ENCODE measurements at places on chromosomes 5 and 9.

- DNase-seq: no peak
Observed at GRCh38 chr9:120587328-120587727, 7.4 kb upstream of the CDK5RAP2 start.

DNA sequence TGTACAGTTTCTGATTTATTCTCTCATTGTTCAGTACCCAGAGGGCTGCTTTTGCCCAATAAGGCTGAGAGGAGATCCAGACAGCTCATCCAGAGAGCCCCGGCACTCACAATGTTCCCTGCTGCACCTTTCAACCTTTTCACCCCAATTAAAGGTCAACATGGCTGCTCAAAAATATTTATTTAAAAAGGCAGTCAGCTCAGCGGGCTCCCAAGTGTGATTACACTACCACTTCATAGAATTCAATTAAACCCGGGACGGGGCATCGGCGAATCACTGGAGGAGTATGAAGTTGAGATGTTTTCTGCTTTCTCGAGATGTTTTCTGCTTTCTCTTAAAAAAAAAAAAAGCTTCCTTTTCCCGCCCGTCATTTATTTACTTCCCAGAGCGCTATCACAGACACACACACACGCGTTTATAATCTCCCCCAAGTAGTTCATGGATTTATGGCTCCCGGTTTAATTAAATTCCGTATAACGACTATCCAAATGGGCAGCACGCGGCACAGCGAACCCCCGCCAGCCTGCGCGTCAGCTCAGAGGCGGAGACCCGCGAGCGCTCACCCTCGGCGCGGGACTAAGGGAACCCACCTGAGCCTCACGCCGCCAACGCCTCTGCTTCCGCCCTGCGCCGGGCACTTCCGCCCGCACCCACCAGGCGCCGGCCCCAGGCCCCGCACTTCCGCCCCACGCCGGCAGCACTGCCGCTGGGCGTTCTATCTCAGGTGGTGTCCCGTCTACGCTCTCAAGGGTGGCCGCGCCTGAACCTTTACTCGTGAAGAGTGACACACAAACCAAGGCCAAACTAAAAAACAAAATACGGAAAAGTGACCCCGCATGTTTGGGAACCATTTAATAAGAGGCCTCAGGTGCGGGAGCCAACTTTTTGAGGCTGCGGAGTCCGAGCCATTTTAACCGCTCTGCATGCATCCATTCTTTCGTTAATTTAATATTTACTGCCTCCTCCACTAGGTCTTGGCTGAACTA, at the start of gene C5orf63:
Gene C5orf63, minus strand, starts transcription at position 642 of the 986 bp plus-strand sequence. CDS start 14,507 bp downstream, outside the sequence.
- peak; percentile 78 for DNase-seq

- no peak for DNase-seq
Observed at GRCh38 chr5:127529904-127530682, 12.7 kb downstream of the PRRC1 start.

- peak; percentile 49 for DNase-seq
Observed at GRCh38 chr5:149605998-149606724, 24.9 kb downstream of the ARHGEF37 start.

DNA sequence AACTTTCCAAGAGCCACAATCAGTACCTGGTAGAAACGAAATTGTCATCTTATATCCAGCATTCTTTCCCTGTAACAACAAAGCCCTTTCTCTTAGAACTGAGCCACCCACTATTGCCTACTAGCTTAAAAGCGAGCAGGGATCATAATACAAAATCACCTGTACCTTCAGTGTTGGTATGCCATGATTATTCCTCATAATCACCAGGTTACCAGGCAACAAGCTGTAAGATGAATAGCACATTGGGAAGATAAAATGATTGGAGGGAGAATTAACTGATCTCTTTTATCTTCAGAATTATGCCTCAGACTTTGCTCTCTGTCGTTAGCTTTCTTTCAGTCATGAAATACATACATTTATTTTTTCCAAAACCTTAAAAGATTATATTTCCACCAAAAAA, 345.6 kb downstream of the PRELID2 start:
- DNase-seq: no peak

GRCh38 chr5:169024421-169024820, 276.5 kb downstream of the SLIT3 start:
- DNase-seq: no peak

GRCh38 chr5:31251032-31251431, 57.5 kb downstream of the CDH6 start:
- no peak for DNase-seq

GRCh38 chr5:109413458-109413857, 3.7 kb upstream of the PJA2 start:
- no peak for DNase-seq

GRCh38 chr9:24824607-24825006, 278.9 kb upstream of the IZUMO3 start:
- no peak for DNase-seq

DNA sequence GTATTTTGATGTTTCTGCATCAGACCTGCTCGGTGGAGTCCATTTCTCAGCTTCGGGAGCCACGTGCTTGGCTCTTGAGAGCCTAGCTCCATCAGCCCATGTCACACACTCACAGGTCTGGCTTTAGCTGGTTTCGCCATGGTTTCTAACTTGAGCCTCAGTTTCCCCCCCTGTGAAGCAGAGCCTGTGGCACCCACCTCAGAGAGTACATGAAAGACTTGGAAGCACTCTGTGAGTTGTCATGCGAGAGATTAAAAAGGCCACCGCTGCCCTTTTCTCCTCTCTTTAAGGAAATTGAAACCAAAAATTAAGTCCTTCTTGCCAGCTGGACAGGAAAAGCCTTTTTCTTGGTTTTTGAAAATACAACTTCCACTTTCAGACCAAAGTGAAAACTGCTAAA, 8.8 kb downstream of the TENT4A start:
- DNase-seq: no peak

DNA sequence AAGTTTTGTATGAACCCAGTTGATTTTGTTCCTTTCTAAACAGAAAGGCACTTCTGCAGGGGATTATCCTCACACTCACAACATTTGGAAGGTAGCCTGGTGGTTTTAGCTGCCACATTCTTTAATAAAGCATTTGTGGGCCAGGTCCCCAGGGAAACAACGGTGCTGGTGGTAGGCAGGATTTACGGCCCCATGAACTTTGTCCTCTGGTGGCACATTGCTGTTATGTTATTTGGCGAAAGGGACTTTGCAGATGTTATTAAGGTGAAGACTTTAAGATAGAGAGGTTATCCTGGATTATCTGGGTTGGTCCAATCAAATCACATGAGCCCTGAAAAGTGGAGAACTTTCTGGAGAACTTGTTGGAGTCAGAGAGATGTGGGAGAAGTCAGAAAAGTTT, 86.3 kb upstream of the C9orf72 start:
- DNase-seq: no peak

DNA sequence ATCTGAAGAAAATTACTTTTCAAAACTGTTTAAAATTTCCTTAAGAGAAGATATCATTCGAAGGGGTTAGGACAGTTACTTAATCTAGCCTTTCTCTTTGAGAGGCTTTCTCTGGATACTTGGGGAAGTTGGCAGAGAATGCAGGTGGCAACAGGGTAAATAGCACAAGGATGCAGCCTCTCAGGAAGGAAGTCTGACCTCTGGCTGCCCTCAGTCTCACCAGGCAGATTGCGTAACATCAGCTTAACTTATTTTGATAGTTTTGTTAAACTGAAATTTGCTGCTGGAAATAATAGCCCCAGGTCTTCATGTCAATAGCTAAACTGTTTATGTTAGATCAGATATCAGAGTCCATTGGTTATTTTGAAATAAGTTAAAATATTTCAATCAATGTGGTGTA, 20.4 kb downstream of the CCDC192 start:
- no peak for DNase-seq

GRCh38 chr5:159928122-159928909, 12.0 kb downstream of the ADRA1B start:
- no peak for DNase-seq

DNA sequence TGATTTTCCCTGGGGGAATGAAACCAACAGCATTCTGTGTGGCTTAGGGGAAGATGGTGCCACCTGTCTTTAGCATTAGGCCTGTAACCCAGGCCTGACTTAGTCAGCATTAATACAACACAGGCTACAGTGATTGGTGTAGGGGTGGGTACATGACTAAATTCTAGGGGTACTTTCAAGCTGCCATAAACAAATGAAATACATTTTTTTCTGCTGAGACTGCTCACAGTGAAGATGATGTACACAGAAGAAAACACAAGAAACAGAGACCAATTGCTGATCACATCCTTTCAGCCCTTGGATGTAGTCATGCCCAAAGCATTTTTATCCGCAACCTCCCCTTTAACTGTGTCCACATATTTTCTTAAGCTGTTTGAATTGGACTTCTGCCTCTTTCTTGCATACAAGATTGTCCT, 527.2 kb downstream of the KCTD16 start:
- DNase-seq: no peak

DNA sequence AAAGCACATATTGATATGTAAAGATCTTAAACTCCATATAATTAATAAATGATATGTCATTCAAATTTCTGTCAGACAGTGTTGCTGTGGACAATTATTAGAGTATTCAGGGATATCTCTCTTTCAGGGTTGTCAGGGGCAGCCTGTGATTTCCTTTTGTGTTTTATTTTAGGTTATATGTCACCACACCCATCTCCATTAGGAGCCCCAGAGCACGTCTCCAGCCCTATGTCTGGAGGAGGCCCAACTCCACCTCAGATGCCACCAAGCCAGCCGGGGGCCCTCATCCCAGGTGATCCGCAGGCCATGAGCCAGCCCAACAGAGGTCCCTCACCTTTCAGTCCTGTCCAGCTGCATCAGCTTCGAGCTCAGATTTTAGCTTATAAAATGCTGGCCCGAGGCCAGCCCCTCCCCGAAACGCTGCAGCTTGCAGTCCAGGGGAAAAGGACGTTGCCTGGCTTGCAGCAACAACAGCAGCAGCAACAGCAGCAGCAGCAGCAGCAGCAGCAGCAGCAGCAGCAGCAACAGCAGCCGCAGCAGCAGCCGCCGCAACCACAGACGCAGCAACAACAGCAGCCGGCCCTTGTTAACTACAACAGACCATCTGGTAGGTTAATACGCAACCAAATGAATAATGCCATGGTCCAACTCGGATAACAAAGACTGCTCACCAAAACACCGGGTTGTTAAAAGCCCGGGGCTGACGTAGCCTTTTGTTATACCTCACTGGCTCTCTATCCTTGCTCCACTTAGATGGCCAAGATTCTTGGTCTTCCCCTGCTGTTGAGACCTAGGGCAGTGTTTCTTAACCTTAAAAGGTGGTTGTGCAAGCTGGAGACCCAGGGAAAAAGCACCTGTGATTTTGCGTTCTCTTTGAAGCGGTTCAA, 24.4 kb downstream of the SMARCA2 start:
- no peak for DNase-seq

- no peak for DNase-seq
Observed at GRCh38 chr9:133165452-133165730, 1.7 kb upstream of the GBGT1 start.

DNA sequence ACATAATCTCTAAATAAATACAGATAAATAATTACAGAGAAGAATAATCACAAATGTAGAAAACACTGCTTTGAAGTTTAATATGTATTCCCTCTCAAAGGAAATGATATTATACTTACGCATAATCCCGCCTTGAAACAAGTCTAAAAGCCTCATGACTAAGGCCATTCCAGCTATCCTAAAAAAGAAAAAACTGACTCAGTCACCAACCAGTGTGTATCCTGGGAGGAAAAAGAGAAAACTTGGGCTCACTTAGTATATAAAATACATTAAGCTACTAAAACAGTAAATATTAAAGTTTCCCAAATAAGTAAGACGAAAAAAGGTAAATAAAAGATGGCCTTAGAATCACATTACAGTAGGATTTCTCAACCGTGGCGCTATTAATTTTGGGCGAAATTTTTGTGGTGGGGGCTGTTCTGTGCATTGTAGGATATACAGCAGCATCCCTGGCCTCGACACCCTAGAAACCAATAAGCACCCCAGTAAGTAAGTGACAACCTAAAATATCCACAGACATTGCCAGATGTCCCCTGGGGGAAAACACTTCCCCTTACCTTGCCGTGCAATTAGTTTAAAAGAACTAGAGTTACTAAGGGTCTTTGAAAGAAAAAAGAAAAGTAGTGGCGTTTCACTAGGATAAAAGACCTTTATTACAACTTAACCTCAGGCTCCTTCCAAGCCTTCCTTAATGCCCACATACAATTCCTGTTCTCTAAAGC, 1.1 kb downstream of the HSPA9 start:
- no peak for DNase-seq

GRCh38 chr5:143737062-143737461, 74.9 kb upstream of the HMHB1 start:
- no peak for DNase-seq

DNA sequence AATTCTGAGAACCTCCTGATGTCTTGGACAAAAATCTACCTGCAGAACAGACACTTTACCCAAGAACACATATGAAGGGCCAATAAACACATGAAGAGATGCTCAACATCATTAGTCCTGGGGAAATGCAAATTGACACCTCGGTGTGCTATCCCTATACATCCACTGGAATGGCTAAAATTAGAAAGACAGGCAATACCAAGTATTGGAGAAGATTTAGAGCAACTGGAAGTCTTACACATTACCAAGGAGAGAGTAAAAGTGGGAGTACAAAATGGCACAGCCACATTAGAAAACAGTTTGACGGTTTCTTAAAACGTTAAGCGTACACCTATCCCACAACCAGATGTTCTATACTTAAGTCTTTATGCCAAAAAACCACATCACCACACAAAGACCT, 3.3 kb upstream of the TDRD7 start:
- no peak for DNase-seq

DNA sequence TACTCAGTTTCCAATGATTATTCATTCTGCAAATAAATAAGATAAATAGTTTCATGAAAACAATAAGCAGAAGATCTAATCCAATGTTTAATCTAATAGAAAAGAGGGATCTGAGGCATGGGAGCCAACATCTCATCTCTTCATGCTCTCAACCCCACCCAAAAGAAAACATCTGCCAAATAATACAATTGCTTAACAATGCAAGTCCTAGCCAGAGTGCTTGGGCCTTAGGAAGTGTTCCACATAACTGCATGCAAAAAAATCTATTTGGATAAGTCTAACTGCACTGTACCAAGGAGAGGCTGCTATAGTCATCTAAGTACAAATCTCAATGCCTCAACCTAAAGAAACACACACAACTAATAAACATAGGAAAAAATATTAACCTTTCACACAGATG, 606.0 kb downstream of the CDH9 start:
- no peak for DNase-seq

DNA sequence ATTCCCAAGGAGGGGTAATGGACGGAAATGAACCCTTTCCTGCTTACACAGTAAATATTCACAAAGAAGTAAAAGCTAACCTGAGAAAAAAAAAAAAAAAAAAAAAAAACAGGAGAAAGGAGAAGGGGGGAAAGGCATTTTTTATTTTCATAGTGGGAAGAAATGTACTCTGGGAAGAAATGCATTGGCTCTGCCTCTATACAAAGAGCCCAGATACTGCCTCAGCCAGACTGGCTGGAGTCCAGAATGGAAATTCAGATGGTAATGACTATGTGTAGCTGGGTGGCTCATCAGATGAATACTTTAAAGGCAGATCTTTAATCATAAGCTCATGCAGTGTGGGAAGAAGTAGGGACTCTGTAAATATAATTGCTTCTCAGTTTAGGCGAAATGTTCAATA, 124.9 kb upstream of the ZNF608 start:
- no peak for DNase-seq

Measured in GM12891 (cell line).